ENCODE measurements at places on chromosomes 1 and 21.

DNA sequence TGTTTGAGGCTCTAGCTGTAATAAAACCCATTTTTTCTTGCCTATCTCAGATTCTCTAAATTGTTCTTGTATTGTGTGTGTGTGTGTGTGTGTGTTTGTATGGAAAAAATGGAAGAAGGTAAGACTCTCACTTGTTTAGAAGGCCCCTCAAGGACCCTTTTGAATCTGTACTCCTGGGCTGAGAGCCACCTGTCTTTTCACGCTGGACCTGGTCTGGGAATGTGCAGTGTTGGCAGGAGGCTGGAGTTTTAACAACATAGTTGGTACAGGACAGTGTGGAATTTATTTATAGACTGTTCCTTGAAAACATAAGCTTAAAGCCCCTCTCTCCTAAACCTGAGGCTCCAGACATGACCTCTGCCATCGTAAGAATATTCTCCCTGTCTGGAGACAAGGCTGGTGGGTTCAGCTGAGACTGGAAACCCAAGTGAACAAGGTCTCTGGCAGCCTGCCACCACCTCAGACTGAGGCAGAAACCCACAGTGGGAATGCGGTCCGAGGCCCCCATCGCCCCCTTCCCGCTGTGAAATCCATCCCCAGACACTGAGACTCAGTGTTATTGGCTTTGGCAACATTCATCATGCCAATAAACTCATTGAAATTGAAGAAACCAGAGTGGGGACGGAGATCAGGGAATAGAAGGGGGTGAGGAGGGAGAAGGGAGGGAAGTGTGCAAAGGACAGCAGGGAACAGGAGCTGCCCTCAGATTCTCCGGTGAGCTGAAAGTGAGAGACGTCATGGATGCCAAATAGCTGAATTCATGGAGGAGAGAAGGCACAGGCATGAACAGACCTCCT is 24.6 kb upstream of the PLXNA2 start:
- no peak for DNase-seq

GRCh38 chr1:87150143-87150542 is 178.5 kb upstream of the LMO4 start:
- no peak for DNase-seq

GRCh38 chr1:48692235-48692634 is 84.5 kb downstream of the BEND5 start:
- DNase-seq: no peak

DNA sequence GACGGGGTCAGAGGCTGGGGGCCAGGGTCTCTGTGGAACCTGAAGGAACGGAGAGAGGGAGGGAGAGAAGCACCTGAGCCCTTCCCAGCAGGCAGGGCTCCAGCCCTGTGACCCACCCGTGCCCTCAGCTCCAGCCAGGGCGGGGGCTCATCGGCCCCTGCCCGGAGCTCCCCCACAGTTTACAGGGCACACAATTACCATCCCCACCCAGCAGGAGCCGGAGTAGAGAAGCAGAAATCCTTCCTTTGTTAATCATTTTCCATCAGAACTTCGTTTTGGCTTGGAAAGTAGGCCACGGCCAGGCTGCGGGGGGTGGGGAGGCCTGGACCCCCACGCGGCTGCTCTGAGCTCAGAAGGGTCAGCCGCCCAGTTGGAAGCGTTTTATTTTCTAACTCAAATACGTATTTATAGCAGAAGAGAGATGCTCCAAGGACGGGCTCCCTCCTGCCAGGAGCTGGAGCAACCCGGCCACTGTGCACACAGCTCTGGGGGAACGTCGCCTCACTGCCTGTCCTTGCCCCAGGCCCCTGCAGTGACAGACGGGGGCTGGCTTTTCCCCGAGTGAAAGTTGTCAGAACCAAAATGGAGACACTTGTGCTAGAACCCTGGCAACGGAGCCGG is 42.7 kb upstream of the ADARB1 start:
- no peak for DNase-seq

DNA sequence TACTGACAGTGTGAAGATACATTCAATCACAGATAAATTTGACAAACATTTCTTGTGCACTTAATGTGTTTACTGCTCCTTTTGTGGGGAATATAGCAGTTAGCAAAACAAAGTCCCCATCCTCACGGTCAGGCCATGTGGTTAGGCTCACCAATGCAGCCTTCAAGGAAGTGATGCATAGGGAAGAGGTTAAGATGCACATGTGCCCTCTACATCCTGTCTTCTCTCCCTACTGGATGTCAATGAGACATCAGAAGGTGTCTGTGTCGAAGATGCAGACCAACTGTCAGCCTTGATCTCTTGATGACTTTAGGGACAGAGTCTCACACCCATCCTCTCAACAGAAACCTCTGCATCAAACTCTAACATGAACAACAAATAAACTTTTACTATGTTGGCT is 78.7 kb downstream of the FH start:
- DNase-seq: no peak

DNA sequence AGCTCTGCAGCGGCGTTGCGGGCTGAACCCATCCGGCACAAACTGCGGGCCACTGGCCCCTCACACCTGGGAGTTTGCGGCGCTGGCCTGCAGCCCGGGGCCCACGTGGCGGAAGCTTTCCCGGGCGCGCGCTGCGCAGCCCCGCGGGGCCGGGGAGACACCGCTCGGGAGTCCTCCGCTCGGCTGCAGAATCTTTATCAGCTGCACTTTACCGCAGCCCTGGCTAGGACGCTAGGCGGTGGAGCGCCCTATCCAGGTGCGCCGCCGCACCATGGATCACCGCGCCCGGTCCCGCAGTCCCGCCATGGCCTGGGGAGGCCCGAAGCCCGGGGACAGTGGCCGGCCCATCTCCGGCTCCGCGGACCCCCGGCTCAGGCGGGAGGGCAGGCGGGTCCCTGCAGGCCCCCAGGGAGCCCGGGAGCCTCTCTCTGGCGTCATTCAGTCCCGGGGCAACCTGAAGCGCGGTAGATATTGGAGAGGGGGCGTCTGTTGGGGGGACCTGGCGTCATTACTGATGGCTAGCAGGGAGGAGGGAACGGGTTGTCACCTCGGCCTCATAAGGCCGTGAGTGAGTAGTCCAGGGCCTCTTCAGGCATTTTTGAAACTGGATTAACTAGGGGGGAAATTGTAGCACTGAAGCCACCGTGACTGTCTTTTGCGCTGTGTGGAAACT is 5.7 kb upstream of the OLIG2 start:
- DNase-seq: no peak

- no peak for DNase-seq
Measured at GRCh38 chr1:58981392-58981791, 197.5 kb upstream of the JUN start.

GRCh38 chr1:53575955-53576320 is 116.7 kb downstream of the DMRTB1 start:
- DNase-seq: no peak

DNA sequence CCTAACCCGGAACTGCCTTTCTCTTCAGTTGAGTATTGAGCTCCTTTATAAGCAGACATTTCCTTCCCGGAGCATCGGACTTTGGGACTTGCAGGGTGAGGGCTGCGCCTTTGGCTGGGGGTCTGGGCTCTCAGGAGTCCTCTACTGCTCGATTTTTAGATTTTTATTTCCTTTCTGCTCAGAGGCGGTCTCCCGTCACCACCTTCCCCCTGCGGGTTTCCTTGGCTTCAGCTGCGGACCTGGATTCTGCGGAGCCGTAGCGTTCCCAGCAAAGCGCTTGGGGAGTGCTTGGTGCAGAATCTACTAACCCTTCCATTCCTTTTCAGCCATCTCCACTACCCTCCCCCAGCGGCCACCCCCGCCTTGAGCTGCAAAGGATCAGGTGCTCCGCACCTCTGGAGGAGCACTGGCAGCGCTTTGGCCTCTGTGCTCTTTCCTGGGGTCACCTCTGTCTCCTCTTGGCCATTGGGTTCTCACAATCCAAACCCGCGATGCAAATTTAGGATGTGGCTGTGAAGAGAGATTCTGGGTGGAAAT is 3.7 kb downstream of the OLIG2 start:
- DNase-seq: no peak

- DNase-seq: no peak
Measured at GRCh38 chr1:158812336-158812735, 18.8 kb upstream of the MNDA start.

DNA sequence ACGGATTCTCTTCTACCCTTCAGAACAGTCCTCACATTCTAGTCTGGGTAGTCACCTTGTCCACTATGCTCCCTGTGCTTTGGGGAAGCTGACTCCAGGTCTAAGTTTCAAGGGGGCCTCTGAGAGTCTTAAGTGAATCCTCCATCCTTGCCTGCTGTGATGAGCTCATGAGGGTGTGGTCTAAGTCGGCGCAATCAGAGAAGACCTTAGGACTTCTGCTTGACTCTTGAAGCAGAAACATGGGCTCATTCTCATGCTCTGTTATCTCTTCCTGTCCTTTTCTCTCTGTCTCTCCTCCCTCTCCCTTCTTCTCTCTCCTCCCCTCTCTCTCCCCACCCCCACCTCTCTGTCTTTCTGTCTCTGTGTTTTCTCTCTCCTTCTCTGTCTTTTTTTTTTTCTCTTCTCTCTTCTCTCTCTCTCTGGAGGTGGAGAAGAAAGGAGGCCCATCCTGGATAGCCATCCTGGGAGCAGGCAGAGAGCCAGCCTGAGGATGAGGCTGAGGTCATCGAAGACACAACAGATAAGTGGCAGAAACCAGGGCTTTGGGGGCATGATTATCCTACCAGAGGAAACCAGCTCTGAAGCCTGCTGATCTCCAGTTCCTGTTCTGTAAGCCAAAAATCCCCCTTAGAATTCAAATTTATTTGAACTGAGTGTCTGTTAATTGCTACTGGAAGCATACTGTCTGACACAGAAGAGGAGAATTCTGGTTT is 245.6 kb downstream of the SIPA1L2 start:
- no peak for DNase-seq

DNA sequence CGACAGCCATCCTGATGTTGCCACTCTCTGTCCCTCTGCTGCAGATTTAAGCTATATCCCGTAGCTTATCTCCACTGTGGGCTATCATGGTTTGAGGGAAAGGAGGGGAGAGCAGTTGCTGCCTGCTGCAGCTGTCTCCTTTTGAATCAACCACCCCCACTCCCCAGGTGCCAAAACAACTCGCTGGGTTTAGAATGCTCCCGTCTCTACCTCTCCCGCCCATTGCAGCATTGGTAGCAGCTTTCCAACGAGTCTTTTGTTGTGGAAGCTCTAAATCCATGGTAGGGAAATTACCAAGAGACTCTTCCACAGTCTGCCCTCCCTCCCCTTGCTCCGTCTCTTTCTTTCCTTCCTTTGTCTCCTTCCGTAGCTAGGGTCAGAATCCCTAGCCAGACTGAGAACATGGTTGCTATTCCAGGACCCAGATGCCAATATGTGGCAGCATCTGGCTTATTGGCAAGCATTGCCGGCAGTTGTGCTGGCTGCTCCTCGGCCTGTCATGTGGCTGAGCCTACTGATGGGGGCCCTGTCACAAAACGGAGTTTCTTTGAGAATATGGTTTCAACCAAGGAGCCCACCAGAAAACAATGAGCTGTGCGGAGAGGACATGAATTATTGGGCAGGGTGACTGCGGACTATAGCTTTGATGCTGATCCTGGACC is 230.7 kb downstream of the RPS6KC1 start:
- no peak for DNase-seq

DNA sequence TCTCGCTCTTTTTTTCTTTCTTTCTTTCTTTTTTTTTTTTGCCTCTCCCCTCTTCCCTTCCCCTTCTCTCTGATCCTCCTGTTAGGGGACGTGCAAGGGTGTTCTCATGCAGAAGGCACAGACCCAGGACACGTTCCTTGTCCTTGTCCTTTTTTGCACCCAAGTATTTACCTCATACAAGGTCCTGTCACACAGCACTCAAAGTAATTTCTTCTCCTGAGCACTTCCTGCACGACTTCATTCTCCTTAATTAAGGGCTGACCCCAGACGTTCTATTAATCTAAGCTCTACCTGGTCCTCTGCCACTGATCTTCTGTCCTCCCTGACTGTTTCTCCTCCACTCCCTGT is 424 bp upstream of the PCNX2 start:
- DNase-seq: no peak

GRCh38 chr1:98355656-98356383 is 305.7 kb upstream of the SNX7 start:
- DNase-seq: no peak

GRCh38 chr1:101150670-101151069 is 86.1 kb upstream of the S1PR1 start:
- no peak for DNase-seq

GRCh38 chr1:183023601-183024316 is 539 bp downstream of the LAMC1 start:
- DNase-seq: no peak

GRCh38 chr1:215545096-215545495 is 22.0 kb upstream of the KCTD3 start:
- no peak for DNase-seq

DNA sequence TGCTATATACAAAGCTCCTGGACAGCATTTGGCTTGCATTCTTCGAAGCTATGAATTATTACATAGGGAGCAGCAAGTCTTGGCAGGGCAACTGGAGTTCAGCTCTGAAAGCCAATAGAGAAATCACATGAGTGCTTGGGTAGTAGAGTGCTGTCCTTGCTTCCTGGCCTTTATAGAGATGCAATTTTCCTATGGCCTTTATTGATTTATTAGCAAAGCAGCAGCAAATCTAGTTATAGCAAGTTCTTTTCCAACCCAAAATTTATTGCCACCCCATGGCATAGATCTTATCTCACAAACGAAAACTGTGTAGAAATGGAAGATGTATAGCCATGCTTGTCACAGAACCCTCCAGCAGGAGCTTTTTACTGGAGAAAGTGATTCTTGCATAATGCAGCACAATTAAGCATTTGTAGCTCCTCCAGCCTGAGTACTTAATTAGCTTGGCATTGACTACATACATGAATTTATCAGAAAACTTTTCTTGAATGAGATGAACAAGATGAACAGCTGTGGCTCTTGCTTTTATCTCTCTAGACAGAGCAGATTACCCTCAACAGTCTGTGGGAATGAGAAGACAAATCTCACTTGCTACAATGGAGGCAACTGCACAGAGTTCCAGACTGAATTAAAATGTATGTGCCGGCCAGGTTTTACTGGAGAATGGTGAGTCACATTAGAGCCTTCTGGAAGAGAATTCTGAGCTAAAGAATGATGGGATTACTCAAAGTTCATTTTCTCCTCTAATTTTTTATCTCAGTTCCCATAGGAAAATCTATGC is 170.1 kb downstream of the CRB1 start:
- no peak for DNase-seq

GRCh38 chr1:26826261-26827105 is at the start of gene ZDHHC18:
TSS of gene ZDHHC18 (plus strand) at chr1:26826688. CDS start at chr1:26826805, 117 bp downstream.
- DNase-seq: no peak

- no peak for DNase-seq
Measured at GRCh38 chr1:17136936-17137335, 17.7 kb upstream of the PADI2 start.

- no peak for DNase-seq
Measured at GRCh38 chr1:88061492-88062177, 622.4 kb upstream of the PKN2 start.

- DNase-seq: no peak
Measured at GRCh38 chr21:33388188-33388587, 15.0 kb upstream of the IFNGR2 start.

DNA sequence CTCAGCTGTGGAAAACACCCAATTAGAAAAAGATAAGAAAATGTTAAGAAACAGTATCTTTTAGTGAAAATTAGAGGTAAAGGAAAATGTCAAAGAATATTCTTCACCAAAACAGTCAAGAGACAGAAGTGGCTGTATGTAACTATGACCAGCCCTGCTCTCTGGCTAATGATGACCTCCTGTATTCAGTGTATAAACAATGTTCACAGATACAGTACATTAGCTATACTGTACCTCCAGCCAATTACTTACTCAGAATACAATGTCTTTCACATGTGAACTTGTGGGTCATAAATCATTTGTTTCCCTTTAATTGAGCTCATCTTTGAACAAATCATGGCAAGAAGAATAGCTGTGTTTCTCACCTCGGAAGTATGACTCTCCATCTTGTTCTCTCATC is 432.0 kb downstream of the LMO4 start:
- DNase-seq: no peak

GRCh38 chr1:84406346-84406861 is 8.1 kb downstream of the DNASE2B start:
- no peak for DNase-seq
